Common myeloid progenitor, CD34-positive (primary cell): ENCODE measurements at places on chromosomes 2 and 18.

GRCh38 chr2:176734868-176735267 is 465.6 kb downstream of the MTX2 start:
- DNase-seq = no peak

- DNase-seq = no peak
These were observed 500.2 kb downstream of the EIPR1 start for GRCh38 chr2:2877427-2877826.

GRCh38 chr2:19051203-19051831 is 307.1 kb downstream of the OSR1 start:
- DNase-seq = no peak

DNA sequence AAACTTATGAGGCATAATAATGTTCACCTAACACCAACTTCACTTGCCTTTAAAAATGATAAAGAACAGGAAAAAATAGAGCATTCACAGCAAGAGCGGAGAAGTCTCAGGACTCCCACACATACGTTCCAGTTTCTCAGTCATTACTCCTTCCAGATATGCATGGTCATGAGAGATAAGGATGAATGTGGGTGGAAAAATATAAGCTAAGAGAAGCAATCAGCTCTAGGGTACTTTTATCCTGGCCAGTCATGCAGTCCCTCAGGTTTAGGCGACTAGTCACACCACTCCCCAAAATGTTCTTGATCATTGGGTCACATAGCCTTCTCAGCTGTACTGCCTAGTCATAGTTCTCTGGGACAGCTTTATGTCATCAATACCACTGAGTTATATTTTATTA is 29.2 kb upstream of the CCDC178 start:
- no peak for DNase-seq

DNA sequence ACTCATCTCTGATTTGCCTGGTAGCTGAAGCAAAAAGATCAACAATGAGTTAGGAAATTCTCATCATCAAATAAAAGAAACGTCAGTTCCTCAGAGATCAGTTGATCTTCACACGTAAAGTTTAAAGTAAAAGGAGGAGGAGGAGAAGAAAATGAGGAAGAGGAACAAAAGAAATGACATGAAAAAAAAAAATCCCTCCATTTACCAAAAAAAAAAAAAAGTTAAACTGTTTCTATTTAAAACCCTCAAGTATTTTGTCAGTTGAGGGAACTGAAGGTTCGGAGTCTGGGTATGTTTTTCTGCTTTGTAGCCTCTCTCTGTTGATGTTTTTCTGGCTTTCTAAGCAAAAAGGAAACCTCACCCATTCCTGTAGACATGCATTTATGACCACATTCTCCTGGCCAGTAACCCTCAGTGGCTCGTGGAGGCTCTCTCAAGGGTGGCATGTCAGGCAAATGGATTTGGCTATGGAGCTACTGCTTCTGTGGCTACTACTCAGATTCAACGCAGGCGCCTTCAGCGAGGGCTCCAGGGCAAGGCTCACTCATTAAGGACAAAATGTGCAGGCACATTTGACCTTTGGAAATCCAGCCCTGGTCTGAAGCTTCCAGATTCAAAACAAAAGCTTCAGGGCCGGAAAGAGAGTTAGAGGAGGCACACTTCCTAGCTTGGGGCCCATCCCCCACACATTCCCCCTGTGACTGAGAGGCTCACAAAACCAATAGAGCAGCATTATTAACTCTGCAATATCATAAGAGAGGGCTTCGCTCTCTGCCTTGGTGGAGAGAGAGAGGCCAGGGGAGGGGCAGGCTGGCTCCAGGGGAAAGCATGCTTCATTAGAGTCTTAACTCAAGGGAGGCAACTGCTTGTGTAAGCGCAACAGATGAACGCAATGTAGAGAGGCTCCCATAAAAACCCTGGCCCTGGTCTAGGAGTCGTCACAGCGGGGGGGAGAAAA is 22.3 kb downstream of the KLF7 start:
- DNase-seq = peak; percentile 92

DNA sequence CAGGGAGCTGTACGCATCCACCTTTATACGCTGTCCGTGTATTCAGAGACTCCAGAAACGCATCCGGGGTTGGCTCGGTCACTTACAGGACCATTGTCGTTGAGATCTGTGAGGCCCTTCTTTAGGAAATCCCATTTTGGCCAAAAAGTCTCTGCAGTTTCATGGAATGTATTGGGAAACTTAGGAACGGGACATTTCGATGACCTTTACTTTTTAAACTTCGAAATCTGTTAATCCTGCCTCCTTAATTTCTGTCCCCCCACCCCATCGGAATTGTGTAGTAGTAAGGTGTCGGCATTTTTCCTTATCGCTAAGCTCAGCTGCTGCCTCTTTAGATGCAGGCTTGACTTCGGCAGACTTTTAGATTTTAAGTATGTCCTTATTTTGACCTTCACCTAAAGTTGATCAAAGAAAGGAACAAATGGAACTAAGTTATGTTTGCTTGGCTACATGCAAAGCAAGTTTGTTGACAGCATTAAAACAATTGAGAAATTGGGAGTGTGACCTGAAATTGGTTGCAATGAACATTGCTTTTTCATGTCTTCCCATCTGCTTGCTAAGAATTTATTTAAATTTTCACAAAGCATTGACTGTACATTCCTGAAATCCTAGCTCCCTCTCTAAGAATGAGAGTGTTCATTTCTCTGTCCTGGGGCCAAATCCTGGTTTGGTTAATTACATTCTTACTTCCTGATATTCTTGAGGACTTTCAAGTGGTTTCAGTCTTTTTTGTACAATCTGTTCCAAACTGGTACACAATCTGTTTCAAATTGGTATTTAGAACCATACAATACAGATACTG is 884 bp upstream of the RAPH1 start:
- DNase-seq = peak; percentile 24

DNA sequence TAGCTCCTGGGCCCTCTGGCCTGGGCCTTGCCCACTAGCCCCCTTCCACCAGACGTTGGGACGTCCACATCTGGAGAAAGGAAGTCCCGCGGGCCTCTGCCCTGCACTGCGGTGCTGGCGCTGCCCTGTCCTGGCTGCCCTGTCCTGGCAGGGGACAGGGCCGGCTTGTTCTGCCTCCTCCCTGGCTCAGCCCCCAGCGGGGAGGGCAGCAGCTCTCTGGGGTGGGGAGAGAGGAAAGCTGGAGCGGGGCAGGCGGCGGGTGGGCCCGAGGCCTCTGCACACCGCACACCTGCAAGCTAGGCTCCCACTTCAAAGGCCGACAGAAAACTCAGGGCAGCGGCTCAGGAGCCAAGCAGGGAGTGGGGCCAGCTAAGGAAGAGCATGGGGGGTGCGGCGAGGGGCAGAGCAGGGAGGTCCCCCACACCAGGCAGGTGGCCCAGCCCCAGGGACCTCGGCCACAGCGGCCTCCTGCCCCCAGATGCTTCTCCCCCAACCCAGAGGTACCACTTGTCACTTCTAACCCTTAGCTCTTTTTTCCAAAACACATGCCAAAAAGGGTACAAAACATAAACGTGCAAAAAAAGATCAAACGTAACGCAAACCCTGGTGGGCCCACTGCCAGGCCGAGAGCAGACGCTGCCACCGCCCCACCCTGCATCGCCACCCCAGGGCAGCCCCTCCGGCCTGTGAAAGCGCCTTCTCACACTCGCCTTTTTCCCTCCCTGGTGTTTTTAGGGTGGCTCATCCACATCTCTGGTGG is 13.5 kb downstream of the SNED1 start:
- DNase-seq = no peak

GRCh38 chr2:163713534-163714311 is 22.1 kb downstream of the FIGN start:
- DNase-seq = no peak

GRCh38 chr2:23092831-23093230 is 292.1 kb upstream of the KLHL29 start:
- DNase-seq = peak; percentile 1
